ENCODE measurements at places on chromosomes 2 and 18. TPM values are rescaled to one million over a fixed set of nuclear protein-coding genes. Genes with fewer than 3 reads are reported as not detected.

DNA sequence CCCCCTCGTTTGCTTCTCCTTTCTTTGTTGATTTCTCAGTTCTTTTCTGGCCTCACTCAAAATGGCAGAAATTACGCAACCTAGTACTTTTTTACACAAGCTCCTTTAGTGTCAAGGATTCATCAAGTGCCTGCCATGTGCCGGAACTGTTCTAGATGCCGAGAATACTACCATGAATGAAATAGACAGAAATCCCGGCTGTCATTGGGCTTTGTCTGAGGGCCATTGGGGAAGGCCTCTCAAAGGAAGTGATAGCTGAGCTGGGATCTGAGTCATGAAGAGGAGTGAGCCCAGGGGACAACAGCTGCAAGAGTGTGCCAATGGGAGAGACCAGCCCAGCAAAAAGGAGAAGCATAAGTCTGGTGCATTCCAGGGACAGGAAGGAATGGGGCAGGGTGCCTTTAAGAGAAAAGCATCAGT, 34.3 kb upstream of the PPP1CB start:
- DNase-seq, result peak; percentile 23

- DNase-seq, result no peak
Observed at GRCh38 chr18:54845787-54846186, 17.5 kb downstream of the RAB27B start.

- no peak for DNase-seq
Observed at GRCh38 chr2:156553714-156554442, 117.7 kb downstream of the GPD2 start.

GRCh38 chr2:217223222-217223930, 363.5 kb upstream of the TNP1 start:
- no peak for DNase-seq

DNA sequence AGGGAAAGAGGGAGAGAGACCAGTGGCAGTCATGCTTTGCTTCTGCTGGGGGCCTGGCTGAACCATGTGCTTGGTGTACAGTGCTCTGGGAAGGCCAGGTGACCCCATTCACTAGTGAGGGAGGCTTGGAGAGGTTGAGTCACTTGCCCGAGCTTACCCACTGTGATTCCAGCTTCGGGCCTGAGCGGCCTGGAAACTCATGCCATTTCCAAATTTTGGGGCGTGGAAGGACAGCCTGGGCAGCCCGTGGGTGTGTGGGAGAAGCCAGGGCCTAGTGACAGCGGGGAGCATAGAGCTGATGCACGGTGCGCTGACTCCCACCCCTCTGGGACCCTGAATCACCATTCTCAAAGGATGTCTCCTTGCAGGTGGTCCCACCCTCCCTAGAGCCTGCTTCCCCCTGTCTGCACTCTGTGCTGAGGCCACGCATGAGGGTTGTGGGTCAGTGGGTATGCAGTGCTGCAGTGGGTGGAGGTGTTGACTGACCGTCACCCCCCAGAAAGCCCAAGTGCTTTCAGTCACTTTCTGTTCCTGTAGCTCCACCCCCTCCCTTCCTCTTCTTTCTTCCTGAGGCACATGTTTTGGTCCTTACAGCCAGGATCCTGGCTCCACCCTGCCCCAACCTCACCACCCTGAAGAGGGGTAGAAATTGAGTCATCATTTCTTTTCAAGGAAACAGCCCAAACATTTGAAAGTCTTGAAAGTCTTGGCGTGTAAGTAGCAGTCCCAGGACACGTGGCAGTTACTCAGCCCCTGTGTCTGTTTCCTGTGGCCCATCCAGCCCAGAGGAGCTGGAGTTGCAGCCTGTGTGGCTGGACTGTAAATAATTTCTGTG, 69.3 kb upstream of the MCFD2 start:
- no peak for DNase-seq

DNA sequence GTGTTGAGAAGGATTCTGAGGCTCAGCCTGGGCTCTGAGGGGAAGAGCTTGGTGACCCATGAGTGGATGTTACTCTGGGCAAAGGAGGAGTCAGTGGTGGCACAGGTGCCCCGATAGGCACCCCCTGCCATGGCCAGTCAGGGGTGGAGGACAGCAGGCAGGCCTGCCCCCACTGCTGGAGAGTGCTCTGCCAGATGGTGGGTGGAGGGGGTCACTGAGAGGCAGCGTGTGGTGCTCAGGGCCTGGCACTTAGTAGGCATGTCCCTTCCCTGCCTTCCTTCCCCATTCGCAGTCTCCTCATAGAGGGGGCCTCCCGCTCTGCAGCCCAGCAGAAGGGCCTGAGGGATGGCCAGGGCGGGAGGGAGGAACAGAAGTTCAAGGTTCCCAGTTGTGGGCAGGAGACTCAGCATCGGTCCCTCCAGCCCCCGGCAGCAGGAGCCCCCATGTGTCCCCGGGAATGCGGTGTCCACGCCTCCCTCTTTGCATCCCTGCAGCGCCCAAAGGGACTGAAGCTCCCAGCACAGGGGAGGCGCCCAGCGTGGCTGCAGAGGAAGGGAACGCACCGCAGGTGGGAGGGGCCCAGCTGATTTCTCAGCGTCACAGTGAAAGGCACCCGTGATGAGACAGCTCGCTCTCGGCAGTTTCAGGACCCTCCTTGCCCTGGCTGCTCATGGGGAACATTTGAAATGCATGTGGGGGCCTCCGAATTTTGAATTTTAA, 5.7 kb upstream of the SNED1 start:
- no peak for DNase-seq

DNA sequence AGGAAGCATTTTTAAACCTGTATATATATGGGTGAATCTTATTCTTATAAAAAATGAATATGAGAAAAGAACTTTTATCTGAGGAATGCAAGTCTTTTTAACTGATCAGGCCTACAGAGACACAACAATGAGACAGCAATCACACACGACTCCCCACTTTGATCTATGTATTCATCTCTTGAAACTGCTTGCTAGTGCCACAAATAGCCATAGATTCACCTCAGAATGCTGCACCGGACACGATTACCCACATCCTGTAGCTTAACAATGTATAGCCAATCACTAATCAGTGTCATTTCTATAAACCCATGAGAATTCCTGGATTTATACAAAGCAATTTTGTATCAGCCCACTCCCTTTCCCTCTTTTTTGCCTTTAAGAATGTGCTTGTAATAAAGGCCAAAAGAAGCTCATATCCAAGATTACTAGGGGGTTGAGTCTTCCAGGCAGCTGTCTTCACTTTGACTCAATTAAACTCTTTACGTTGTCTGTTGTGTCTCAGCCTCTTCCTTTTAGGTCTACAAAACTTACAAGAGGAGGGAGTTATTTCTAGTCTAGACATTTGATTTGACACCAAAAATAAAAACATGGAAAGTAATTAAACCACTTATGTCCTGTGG, 94.9 kb downstream of the MBD2 start:
- no peak for DNase-seq

DNA sequence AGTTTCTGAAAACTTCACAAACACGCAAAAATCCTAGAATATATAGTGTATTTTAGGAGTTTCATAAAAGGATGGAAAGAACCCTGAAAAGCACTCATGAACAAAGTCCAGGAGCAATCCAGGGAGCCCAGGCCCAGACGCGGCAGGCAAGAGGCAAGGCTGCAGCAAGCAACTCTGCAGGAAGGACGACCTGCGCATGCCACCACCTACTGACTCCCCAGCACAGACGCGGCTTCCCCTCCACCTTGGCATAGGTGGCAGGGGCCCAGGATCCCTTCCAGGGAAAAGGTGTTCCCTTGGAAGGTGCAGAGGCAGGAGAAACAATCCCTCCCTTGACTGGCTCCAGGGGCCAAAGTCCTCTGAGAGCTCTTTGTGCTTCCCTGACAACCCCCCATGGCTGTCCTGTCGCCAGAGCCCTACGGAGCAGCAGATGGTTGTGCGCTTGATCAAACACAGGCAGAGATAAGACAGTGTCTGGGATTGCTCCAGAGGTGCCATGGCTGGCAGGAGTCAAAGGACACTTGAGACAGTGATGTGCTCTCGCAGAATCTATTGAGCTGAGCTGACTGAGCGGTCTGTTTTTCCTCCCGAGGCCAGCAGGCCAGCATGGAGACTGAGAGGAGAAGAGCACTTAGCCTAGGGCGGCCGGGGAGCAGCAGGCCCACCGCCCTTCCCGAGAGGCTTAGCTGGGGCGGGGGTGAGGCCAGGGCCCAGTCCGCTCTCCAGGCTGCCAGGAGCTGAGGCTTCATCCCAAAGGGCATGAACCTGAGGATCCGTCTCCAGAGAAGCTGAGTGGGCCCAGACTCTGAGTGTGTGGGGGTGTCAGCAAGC, 10.8 kb upstream of the AMER3 start:
- peak; percentile 85 for DNase-seq

The SAG gene
- total RNA-seq, result not detected

- DNase-seq, result no peak
Observed at GRCh38 chr18:59907172-59907571, 7.4 kb downstream of the PMAIP1 start.

- DNase-seq, result no peak
Observed at GRCh38 chr2:27707462-27708256, 44.0 kb downstream of the SLC4A1AP start.

DNA sequence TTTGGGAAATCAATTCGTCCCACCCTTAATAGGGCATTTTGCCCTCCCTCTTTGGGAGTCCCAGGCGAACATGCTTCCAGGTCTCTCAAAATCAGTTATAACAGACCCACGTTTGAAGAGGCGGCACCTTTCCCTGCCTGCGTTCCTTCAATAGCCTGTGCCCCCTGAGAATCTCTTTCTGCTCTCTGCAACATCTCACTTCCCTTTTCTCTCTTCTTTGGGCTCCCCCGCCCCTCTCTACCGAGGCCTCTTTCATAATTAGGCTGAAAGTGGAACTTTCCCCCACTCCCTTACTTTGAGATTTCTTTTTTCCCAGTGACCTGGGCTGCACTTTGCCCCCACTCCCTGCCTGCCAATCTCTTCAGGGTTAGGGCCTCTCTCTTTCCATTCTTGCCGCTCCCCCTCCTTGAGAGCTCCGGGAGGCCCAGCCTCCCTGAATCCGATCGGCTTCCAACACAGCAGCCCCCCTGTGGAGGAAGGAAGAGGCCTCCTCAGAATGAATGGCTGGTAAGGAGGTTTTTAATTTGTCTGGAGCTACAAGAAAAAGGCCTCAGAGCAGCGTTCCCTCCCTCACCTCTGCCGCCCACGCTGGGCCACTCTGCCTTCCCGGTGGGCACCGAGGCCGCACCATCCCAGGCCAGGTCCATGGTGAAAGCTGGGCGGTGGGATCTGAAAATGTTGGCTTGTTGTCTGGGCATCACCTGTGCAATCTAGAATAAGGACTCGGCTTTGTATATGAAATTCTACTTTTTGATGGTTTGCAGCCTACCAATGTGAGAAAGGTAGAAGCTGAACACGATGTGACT, 162.6 kb upstream of the SIX3 start:
- no peak for DNase-seq

GRCh38 chr2:62114564-62114963, 81.4 kb upstream of the B3GNT2 start:
- no peak for DNase-seq

The AAK1 gene
- 15.2 TPM for total RNA-seq

GRCh38 chr2:118667964-118668363, 179.5 kb downstream of the EN1 start:
- DNase-seq, result no peak

DNA sequence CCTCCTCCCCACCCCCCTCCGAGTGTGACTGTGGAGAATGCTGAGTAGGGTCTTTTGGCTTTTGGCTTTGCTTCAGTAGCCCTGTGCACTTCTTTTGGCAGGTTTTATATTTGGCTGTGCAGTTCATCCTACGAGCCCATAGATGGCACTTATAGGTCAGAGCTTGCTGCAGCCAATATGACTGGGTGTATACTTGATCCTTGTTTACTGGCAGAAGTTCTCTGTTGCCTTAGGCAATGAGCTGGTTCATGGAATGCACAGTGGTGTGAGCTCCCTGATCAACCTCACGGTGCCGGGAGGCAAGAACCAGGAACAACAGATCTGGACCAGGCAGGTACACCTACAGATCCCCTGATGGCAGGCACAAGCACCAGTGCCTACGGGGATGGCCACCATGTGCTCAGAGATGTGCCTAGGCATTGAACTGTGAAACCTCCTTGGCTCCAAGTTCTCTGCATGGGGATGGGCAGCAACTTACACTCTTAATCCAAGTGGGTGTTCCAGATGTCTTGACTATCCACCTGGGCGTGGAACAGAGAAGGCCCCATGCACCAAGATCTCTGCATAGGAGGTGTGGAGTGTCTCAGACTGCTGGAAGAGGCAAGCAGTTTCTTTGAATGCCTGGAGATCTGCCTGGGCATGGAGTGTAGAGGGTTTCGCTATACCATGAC, 190.4 kb downstream of the KIAA1328 start:
- peak; percentile 27 for DNase-seq

DNA sequence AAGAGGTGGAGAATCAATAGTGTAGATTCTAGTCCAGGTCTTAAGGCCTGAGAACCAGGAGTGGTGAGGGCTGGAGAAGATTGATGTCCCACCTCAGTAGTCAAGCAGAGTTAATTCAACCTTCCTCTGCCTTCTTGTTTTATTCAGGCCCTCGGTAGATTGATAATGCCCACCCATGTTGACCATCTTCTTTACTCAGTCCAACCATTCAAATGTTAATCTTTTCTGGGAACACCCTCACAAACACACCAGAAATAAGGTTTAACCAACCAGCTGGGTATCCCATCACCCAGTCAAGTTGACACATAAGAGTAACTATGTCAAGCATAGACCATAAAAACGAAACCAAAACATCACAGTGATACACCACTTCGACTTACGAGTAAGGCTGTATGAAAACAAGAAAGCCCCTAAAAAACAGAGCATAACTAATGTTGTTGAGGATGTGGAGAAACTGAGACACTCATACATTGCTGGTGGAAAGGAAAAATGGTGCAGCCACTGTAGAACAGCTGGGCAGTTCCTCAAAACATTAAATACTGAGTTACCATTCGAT, 57.5 kb downstream of the SLC35F5 start:
- DNase-seq, result no peak

- peak; percentile 64 for DNase-seq
Observed at GRCh38 chr2:205696331-205696926, 14.1 kb downstream of the NRP2 start.

- DNase-seq, result peak; percentile 16
Observed at GRCh38 chr2:31079665-31080064, 58.6 kb downstream of the GALNT14 start.

The RUFY4 gene
- not detected for total RNA-seq

GRCh38 chr2:203693242-203693879, 13.1 kb upstream of the CD28 start:
- no peak for DNase-seq

The RIF1 gene
- 73.6 TPM for total RNA-seq

DNA sequence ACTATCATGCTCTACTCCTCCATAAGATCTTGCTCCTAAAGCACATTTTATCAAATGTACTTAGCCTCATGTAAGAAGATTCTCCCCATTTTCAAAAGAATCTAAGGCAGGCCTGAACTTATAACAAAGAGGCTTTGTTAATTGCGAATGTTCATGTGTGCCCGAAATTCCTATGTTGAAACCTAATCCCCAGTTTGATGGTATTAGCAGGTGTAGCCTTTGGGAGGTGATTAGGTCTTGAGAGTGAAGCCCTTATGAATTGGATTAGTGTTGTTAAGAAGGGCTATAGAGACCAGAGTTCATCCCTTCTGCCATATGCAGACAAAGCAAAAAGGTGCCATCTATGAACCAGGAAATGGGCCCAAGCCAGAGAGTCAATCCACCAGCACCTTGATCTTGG, 234.5 kb downstream of the PAX3 start:
- DNase-seq, result no peak

GRCh38 chr2:124027182-124027581, 2.1 kb downstream of the CNTNAP5 start:
- DNase-seq, result peak; percentile 64

GRCh38 chr2:77018219-77018618, 504.0 kb downstream of the LRRTM4 start:
- DNase-seq, result peak; percentile 4

GRCh38 chr2:70771446-70771845, 3.4 kb upstream of the ADD2 start:
- DNase-seq, result no peak

The ERFE gene
- not detected for total RNA-seq

- DNase-seq, result no peak
Observed at GRCh38 chr18:58562146-58562998, 66.5 kb downstream of the ALPK2 start.

Data from HepG2 (cell line).